Stimulated activated CD4-positive, alpha-beta T cell treated with anti-CD3 and anti-CD28 coated beads, Interleukin-1b, Interleukin-23, amount 100 ng/mL, for 1 hour (primary cell): ENCODE measurements at places on chromosomes 4 and X.

DNA sequence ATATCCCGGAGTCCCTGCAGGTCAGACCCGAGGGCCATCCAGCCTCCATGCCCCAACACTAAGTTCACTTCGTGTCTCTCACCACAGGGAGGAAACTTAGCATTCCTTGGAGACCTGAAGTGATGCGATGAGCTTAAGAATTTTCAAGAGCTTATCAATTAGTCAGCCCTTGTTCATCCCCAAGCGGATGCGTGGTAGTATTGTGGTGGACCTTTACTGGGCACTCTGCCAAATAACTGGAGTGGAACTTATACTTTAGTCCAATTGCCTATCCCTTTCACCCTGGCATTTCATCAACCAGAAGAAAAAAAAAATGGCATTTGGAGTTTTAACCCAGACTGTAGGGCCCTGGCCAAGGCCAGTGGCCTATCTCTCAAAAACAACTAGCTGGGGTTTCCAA lies 137.1 kb downstream of the RELL1 start:
- no peak for DNase-seq

DNA sequence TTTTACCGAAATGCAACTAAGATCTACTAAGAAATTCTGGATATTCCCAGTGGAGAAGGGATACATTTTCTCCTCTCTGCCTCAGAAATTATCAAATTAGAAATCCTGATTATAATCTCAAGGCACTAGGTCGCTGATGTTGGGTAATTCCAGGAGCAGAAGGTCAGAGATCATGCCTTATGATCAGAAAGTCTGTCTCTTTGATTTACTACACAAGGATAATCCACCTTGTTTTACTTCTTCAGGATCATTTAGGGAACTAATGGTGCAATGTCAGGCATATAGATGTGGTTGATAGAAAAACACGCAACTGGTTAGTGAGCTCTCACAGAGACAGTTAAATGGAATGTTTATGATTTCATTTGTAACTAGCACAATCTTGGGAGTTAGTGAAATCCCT lies 1069.7 kb downstream of the STIM2 start:
- DNase-seq = no peak

DNA sequence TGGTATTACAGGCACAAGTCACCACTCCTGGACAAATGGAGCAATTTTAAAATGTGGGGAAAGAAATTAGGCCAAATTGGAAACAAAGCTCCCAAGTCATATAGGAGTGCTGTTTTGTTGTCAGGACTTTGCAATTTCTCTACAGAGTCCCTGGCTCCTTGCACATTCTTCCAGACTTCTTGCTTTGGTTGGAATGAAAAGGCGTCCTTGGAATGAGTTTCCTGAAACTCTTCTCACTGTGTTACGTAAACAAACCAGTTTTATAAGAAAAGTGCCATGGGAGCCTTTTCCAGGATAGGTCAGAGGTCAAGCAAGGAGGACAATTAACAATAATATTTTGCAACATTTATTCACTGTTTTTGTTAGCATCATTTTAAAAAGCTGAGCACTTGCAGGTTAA lies 32.4 kb upstream of the KIT start:
- DNase-seq = no peak

DNA sequence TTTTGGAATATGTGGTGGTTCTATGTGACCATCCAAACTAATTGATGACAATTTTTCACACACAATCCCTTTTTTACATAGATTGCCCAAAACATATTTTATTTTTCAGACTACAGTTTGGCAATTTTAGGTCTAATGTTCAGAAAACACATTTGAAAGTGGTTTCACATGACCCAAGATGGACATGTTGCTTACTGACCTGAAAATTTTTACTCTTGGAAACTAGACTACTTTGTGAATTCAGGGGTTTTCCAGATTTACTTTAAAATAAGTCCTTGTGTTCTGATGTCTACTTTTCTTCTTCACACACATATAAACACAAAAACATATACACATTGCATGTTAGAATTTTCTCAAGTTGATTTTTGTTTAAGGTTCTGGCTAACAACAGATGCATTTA lies 79.5 kb downstream of the HMGB2 start:
- no peak for DNase-seq

GRCh38 chr4:187209921-187210613 lies 486.4 kb upstream of the FAT1 start:
- DNase-seq = no peak

DNA sequence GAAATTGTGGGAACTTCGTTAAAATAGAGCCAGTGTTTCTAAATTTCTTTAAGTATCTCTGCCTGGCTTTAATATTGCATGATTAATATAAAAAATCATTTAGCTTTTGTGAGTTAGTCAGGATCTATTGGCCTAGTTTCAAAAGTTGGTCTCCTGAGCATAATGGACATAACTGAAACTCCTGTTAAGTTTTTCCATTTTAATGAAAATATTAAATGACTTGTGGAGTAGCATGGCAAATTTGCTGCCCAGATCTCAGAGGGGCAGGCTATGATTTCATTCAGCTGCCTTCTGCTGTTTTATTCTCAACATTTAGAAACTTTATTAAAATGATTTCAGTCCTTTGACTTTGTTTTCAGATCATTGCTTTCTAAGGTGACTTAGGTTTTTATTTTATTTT lies 962.9 kb upstream of the GRID2 start:
- no peak for DNase-seq

DNA sequence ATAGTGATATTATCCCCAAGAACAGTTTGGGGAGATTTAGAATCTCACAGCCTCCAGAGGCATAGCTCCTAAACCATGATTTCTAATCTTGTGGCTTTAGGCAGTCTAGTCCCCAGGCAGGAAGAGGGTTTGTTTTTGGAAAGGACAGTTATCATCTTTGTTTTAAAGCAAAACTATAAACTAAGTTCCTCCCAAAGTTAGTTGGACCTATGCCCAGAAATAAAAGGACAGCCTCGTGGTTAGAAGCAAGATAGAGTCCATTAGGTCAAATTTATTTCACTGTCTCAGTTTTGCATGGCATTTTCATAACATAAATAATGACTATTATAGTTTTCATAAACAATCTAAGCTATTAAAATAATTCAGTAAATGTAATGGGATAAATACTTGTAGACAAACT lies 120.5 kb downstream of the MAGEC2 start:
- DNase-seq = no peak

DNA sequence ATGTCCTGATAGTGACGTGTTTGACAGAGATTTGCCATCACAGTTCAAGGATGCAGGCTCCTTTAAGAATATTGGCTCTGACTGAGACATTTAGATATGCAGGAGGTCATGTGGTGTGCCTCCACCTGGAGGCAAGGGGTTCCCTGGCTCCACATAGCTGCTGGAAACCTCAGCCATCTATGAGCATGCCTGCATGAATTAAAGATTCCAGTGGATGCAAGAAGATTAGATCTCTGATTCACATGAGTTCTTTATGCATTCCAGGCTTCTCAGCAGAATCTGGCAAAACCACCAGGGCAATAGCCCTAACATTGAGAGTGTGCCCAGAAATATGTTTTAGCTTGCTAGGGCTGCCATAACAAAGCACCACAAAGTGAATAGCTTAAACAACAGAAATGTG lies 298.5 kb upstream of the AADAT start:
- DNase-seq = no peak

DNA sequence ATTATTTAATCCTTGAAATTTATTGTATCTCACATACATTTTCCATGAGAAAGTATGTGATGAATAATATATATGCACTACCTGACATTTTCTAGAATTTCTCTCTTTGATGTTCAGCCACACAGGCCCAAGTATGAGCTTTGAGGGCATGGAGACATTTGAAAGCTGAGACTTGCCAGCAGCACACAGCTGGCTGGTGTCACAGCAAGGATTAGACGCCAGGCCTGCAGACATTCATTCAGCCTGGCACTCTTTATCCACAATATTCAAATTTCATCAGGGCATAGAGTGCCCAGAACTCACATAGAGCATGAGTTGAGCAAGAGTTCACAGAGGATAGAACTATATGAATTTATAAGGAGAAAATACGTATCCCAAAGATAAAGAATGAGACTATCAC lies 74.0 kb downstream of the GRIA2 start:
- no peak for DNase-seq

GRCh38 chrX:88828011-88828410 lies 81.0 kb downstream of the CPXCR1 start:
- DNase-seq = no peak

DNA sequence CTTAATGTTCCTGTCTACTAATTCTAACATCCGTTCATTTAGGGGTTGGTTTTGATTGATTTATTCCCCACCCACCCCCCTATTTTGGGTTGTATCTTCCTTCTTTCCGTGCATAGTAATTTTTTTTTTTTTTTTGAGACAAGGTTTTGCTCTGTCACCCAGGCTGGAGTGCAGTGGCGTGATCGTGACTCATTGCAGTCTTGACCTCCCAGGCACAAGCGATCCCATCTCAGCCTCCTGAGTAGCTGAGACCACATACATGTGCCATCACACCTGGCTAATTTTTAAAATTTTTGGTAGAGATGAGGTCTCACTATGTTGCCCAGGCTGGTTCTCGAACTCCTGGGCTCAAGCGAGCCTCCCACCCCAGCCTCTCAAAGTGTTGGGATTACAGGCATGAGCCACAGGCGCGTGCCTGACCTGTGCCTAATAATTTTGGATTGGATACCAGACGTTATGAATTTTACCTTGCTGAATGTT lies 79.9 kb downstream of the ZFX start:
- no peak for DNase-seq

DNA sequence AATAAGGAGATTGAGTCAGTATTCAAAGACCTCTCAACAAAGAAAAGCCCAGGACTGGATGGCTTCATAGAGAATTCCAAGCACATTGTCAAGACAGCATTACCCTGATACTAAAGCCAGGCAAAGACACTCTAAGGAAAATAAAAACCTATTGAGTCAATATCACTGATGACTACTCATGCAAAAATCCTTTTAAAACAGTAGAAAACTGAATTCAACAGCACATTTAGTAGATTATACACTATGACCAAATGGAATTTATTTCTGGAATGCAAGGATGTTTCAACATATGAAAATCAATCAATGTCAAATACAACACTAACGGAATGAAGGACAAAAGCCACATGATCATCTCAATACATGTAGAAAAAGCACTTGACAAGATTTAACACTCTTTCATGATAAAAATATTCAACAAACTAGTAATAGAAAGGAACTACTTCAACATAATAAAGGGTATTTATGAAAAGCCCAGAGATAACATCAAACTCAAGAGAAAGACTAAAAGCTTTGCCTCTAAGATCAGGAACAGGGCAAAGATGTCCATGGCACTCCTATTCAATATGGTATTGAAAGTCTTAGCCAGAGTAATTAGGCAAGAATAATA lies 633.3 kb downstream of the ANKRD50 start:
- no peak for DNase-seq

DNA sequence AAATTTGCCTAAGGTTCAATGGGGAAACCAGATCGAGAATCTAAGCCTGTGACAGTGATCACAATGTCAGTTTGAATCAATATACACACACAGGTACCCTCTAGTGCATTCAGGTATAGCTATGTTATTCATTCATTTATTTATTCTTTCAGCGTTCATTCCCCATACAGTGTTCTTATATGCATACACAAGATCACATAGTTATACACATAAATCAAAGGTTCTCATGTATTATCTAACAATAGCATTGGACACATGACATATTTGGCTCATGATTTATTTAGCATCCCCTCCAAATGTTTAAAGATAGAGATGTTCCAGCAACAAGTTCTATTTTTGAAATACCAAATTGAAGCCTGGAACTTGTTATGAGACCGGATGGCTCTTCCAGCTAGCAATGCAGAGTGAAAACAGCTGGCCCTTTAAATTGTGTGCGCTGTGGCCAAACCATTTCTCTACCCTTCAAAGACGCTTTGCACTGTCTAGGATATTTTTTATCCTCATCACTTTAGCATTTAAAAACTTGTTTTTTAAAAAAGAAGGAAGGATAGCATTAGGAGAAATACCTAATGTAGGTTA lies 131.0 kb downstream of the ATXN3L start:
- no peak for DNase-seq

- no peak for DNase-seq
Measured at GRCh38 chr4:123401271-123402120, 4.9 kb downstream of the SPRY1 start.

- no peak for DNase-seq
Measured at GRCh38 chr4:81352446-81352835, 119.3 kb downstream of the RASGEF1B start.

DNA sequence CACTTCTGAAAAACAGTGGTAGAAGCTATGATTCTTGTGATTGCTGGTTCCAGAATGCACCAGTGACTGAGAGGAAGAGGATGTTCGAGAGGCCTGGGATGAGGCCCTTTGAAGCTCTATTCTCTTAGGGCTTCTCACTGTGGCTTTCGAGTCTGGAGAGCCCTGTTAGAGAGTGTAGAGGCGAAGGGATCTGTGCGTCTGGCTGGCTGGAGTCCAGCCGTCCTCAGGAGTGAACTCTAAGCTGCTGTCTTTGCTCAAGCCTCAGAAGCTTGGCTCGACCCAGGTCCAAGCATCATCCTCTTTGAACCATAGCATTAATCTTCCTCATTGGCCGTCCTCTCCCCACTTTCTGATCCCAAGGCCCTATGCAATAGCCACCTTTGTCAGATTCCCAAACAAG lies 51.6 kb downstream of the ELF4 start:
- DNase-seq = no peak

DNA sequence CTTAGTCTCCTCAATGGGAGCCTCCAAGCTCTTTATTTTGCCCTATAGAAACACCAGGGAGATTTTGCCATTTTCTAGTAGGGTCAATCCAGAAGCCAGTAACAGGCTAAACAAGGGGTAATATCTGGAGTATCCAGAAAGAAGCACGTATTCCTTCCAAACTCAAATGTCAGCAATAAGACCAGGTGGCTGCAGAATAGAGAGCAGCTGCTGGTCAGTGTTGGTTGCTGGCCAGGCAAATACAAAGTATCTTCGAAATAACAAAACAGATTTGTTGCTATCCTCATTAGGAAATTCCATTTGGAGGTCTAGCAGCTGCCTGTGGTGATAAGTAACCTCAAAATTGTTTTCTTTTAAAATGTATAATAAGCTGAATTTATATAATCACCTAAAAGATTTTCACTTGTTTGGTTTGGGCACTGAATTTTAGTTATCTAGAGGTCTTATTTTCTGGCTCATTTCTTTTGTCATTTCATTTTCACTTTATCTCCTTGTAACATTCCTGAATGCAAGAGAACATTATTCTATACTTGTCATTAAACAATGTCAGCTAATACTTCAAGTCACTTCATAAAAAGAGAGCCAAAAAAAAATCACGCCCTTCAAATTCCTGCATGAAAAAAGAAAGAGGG lies 320.6 kb downstream of the DTHD1 start:
- DNase-seq = no peak

GRCh38 chr4:2402941-2403340 lies 15.5 kb downstream of the ZFYVE28 start:
- no peak for DNase-seq

GRCh38 chr4:151302432-151302831 lies 23.0 kb downstream of the SH3D19 start:
- no peak for DNase-seq

GRCh38 chrX:65034292-65034667 lies 58.0 kb upstream of the ZC4H2 start:
- DNase-seq = no peak

- no peak for DNase-seq
Measured at GRCh38 chr4:17058916-17059741, 160.7 kb upstream of the LDB2 start.

GRCh38 chr4:123398853-123399626 lies 2.4 kb downstream of the SPRY1 start:
- peak; percentile 4 for DNase-seq
